ENCODE measurements at places on chromosomes 16 and 17. TPM values are rescaled to one million over a fixed set of nuclear protein-coding genes. Genes with fewer than 3 reads are reported as not detected.

DNA sequence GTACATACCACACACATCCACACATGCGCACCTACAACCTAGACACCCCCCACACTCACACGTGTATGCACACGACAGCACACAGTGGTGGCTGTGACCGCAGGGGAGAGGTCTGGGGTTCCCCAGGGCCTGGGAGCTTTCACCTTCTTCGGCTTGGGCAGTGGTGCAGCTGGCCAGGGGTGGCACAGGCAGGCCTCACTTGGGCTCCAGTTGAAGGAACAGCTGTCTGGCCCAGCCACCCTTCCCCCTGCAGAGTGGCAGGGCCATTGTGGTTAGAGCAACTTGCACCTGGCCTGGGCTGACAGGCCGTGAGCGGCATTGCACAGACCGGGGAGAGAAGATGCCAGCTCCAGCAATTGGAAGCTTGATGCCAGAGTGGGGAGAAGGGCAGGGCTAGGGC lies 114.5 kb upstream of the GSE1 start:
- no peak for DNase-seq

DNA sequence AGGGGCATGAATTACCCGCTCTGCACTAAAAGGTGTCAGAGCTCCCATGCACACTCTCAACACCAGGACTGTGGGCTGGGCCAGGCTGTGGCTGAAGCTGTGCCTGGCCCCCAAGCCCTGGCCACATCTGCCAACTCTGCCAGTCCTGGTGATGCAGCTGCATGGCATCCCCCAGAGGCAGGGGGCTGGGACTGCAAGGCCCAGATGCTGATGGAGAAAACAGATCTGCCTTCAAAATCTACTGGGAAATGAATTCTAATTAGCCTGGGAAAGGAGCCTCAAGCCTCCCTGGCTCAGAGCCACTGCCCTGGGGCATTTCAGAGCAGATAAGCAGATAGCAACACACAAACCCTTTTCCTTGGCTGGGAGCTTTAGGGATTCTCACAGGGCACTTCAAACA lies 3.4 kb downstream of the CHST6 start:
- peak; percentile 91 for DNase-seq

- DNase-seq, result no peak
Measured at GRCh38 chr17:77424585-77425344, 284.0 kb downstream of the SEC14L1 start.

GRCh38 chr17:3693829-3694231 lies 2.1 kb downstream of the P2RX5 start:
- DNase-seq, result no peak

DNA sequence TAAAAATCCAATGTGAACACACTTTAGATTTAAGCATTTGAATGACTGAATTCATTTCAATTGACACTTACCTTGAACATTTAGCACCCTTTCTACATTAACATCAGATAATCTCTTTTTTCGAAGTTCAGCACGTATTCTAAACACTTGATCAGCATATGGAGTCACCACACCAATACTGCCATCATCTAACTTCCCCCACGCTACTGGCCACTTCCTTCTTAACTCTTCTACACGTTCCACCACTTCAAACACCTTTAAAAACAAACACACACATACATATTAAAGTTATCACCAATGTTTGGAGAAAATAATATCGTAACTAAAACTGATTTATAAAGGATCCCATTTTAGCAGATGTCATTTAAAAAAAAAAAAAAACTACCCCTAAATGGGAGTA lies 93.5 kb downstream of the CACNG1 start:
- DNase-seq, result no peak

DNA sequence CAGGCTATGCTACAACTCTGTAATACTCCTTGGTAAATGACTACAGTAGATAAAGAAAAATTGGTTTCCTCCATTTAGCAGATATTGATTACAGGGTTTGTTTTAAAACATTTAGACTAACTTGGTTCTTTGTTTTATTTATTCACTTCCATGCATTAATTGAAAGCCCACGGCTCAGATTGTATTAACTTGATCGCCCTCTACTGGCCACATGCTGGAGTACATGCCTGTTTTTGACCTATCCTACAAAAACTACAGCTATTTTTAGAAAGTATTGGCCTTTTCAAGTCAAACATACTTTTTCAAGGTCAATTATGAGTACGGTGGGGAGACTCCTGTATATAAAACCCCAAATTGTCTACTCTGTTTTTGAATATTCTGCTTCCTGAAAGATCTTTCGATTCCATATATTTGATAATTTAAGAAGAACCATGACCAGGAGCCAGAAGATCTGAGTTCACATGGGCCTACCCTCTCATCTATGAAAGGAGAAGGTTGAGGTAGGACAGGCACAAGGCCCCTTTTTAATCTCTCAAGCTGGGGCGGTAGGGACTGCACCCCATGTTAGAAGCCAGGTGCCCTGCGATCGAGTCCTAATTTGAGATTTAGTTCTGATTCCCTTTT lies 51.8 kb downstream of the CA10 start:
- DNase-seq, result peak; percentile 59

GRCh38 chr16:67547423-67548264 lies 14.7 kb upstream of the CTCF start:
- DNase-seq, result no peak

GAST gene
- not detected for total RNA-seq

DNA sequence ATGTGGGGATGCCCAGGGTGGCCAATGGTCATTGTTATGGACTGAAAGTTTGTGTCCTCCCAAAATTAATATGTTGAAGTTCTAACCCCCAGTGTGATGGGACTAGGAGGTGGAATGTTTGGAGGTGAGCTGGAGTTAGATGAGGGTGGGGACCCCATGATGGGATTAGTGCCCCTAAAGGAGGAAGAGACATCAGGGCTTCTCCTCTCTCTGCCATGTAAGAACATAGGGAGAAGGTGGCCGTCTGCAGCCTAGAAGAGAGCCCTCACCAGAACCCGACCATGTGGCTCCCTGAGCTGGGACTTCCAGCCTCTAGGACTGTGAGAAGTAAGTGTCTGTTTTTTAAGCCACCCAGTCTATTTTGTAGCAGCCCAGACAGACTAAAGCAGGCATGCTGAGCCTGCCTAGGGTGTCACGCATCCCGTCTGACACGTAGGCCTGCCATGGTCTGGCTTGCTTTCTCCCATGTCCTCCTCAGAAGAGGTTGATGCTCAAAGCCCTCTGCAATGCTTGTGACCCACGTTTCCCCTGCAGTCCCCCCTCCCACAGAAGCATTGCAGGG lies 4.0 kb upstream of the PRPSAP1 start:
- DNase-seq, result no peak

CD300E gene
- total RNA-seq, result not detected

DNA sequence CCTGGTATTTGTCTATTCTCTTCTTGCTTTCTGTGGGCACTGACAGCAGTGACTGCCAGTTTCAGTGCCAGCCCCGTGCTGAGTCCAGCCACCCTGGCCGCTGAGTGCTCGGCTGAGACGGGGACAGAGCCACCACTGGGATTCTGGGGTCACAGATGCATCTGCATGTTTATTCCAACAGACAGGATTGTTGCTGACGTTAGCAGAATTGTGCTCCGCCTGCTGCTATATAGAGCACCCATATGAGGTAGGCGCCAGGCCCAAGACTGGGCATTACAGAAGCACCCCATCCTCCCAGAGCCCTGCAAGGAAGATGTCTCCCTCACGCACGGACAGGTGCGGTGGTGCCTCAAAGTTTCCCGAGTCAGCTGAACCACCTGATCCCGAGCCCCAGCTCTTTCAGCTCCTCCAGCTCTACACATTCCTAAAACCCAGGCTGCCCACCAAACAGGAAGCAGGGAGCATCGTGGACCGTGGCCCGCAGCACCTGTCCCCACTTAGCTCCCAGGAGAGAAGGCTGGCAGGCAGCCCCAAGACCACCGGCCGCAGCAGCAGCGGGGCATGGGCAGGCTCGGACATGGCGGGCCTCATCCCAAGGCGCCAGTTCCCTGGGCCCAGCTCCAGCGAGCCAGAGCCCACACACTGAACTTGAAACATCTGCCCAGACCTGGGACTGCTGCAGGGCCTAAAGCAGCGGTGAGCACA lies 44.9 kb upstream of the RASD1 start:
- no peak for DNase-seq

- DNase-seq, result no peak
Measured at GRCh38 chr16:31700200-31700529, 172.5 kb downstream of the AHSP start.

- DNase-seq, result peak; percentile 4
Measured at GRCh38 chr17:41521574-41522261, 3.0 kb upstream of the KRT15 start.

DNA sequence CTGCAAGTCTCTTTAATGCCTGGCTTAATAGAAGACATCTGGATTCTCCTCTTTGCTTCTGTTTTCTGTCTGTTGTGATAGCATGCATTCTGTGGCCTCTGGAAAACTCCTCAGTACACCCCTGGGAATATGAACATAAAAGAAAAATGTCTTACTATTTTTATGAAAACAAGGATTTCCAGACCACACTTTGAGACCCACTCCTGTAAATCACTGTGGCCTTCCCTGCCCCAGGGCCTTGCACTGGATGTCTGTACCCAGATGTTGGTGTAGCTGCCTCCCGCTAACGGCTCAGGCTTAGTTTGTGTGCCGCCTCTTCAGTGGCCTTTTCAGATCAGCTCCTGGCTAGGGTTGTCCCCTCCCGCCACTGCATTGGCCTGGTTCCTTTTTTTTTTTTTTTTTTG lies 126.6 kb downstream of the SOCS1 start:
- peak; percentile 48 for DNase-seq

- no peak for DNase-seq
Measured at GRCh38 chr16:54389836-54390494, 103.4 kb upstream of the IRX3 start.

Measured in A673 (cell line).